ENCODE measurements at places on chromosomes 1 and 21. TPM values are rescaled to one million over a fixed set of nuclear protein-coding genes. Genes with fewer than 3 reads are reported as not detected.

Gene PADI2
- 0.14 TPM for total RNA-seq

DNA sequence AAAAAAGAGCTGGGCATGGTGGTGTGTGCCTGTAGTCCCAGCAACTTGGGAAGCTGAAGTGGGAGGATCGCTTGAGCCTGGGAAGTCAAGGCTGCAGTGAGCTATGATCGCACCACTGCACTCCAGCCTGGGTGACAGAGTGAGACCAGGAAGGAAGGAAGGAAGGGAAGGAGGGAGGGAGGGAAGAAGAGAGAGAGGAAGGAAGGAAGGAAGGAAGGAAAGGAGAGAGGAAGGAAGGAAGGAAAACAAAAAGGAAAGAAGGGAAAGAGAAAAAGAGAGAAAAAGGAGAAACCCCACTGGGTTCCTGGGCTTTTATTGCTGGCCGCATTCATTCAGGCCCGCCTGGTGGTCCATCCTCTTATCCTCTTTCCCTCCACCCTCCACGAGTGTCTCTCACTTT is 9.8 kb downstream of the SLC2A7 start:
- H3K27me3 ChIP-seq, result no peaks in the 10 kb centered on the region
- no peaks in the 10 kb centered on the region for H3K36me3 ChIP-seq
- H3K4me1 ChIP-seq, result no peaks in the 10 kb centered on the region

- H3K27me3 ChIP-seq, result no peaks in the 10 kb centered on the region
- H3K4me3 ChIP-seq, result no peak overlapping the region
- no peaks in the 10 kb centered on the region for H3K4me1 ChIP-seq
- no peak overlapping the region for H3K27ac ChIP-seq
Observed at GRCh38 chr1:115219927-115220326, 118.1 kb downstream of the NGF start.

DNA sequence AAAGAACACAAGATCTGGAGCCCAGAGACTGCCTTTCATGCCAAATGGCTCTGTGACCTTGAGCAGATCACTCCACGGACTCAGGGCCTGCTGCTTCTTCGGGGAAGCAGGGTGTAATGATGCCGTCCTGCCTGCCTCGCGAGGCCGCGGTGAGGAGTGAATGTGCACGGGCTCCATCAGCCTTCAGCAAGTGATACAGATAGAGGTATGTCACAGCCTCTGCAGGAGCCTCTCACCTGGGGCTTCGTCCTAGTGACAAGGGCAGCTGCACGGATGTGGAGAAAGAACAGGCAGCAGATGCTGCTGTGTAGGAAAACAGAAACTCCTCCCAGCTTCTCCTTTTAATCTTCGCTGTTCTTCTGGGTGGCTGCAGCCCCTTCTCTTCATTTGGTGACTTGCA is 127.5 kb downstream of the KCNN3 start:
- H3K27me3 ChIP-seq, result no peaks in the 10 kb centered on the region
- DNase-seq, result no peak
- H3K36me3 ChIP-seq, result no peaks in the 10 kb centered on the region
- H3K4me1 ChIP-seq, result peaks cover 36% of the 10 kb centered on the region

- no peak overlapping the region for H3K27ac ChIP-seq
- no peak overlapping the region for H3K4me3 ChIP-seq
- no peaks in the 10 kb centered on the region for H3K36me3 ChIP-seq
- DNase-seq, result no peak
Observed at GRCh38 chr1:94033849-94034248, 87.1 kb downstream of the ABCA4 start.

Measured in CD4-positive, alpha-beta memory T cell (primary cell).